ENCODE measurements at places on chromosomes 5 and 9.

- DNase-seq = no peak
These were observed 186.8 kb downstream of the TTLL11 start for GRCh38 chr9:121906074-121906870.

DNA sequence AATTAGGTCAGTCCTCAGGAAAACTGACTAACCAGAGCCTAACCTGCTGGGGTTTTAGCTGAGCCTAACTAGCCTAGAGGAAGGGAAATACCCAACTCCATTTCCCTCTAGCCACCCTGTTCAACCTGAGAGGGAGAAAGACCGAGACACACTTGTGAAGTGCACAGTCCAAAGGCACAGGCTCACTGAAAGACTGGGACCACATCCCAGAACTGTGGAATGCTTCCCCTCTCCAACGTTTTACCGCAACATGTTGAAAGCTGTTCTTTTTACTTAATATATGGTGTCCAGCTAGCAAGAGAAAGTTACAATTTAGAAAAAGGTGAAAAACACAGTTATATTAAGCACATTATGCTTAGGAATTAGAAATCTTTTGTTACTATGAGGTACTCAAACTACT, 76.8 kb upstream of the SIMC1 start:
- no peak for DNase-seq

- no peak for DNase-seq
These were observed 31.8 kb downstream of the TENT4A start for GRCh38 chr5:6744841-6745705.

DNA sequence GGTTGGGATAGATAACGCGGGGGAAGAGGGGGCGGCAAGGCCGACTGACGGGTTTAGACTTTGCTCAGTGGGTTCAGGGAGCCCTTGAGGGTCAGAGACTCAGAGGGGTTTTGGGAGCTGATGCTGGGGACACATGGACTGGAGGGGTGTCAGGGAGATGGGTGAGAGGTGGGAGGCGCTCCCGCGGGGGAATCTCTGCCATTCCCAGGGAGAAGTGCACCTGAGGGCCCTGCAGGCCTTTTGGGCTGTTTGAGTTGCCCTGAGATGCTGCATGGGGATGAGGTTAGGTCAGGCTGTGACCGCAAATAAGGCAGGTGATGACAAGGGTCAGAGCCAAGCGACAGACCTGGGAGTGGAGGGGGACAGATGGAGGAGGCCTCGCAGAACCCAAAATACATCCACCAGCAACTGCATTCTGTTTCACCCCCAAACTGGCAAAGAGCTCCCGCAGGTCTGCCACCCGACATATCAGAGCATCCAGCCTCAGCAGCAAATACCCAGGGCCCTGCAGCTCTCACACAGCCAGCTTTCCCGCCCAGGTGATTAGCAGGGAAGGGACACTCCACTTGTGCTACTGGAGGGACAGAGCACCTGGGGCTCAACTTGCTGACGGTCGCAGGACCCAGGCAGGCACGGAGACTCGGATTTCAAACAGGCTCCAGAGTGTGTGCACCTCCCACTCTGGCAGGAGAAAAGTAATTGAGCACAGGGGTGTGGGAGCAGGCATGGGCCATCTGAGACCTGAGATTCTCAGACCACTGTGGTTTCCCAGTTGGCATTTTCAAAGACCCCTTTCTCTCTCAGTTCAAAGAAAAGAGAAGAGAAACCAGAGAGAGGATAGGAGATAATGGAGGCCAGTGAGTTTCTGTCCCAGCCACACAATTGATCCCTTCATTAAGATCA, 26.4 kb downstream of the TMOD1 start:
- no peak for DNase-seq

DNA sequence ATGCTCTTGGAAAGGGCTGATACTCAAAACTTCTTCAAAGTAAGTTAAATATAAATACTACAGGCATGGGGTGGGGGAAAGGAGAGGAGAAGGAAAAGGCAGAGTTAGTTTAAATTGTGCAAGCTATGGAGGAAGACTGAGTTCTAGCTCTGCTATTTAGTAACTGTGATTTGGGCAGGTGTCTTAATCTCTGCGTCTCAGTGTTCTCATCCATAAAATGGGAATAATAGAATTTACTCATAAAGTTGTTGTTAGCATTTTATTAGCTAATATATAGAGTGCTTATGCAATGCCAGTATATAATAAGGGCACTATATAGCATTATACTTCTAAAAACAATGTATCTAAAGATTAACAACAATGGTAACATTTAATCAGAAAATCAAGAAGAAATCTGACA, 12.7 kb upstream of the PURA start:
- no peak for DNase-seq

Measured in stimulated activated CD4-positive, alpha-beta T cell treated with anti-CD3 and anti-CD28 coated beads, Interleukin-2, amount 100 ng/mL, for 24 hours (primary cell).